ENCODE measurements at places on chromosomes 7 and 10.

GRCh38 chr10:73881221-73881919, 7.0 kb upstream of the CAMK2G start:
- DNase-seq, result no peak

DNA sequence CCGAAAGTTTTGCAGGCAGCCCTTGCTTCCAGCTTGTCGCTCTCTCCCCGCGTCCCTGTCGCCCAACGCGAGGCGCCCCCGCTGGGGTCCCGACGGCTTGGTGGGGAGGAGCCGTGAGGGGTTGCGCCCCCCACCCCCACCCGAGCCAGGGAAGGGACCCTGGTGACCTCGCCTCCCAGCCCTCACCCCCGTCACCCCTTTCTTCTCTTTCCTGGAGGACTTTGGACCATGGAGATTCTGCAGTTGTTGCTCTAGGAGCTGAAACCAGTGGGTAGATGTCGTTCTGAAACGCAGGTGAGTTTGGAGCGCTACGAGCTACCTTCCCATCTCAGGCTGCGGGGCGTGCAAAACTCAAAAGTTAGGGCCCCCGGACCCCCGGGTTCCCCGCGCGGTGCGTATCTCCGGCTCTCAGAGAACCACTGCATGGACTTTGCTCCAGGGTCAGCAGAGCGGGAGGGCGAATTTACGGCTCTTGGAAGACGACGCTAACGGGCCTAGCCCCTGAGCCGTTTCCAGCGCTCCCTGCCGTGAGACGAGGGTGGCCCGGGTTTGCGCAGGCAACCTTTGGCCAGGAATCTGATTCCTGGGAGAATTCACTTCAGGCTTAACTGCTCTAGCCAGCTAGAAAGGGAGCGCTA, 684 bp upstream of the ATXN7L1 start:
- no peak for DNase-seq

GRCh38 chr10:21021231-21021630, 124.1 kb upstream of the NEBL start:
- no peak for DNase-seq

DNA sequence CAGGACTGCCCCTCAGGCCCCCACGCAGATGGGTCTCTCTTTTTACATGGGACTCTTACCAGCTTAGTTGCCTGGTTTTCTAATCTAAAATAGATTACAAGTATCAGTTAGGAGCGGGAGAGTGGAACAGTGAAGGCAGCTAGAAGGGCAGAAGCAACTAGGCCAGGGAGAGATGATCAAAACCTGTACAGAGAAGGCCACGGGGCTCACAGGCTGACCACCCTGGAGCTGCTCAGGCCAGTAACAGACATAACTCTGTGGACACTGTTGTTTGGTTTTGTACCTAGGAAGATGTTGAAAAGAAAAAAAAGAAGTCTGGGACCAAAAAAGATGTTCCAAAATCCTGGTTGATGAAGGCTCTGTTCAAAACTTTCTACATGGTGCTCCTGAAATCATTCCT, 16.5 kb downstream of the ABCC2 start:
- no peak for DNase-seq

DNA sequence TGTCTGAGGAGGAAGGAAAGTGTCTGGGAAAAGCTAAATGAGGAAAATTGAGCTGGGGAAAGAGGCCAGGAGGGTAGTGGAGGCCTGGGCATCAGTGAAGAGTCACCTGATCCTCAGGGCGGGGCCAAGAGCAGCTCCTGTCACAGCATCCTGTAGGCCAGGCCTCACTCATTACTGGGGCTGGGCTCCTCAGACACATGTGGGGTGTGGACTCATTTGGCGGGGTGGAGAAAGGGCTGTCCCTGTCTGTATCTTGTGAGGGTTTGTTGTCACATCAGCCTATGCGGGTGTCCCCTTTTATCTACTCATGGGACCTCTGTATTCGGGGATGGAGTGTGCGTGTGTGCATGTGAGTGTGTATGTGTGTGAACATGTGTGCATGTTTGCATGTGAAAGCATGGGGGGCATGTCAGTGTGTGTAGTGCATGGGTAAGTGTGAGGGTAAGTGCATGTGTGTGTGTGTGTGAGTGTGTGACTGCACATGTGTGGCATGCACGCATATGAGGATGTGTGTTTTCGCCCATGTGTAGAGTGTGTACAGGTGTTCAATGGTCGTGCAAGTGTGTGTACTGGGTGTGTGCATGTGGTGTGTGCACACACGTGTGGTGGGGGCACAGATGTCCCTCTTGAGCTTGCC, 67.8 kb downstream of the RAMP3 start:
- DNase-seq, result no peak

GRCh38 chr7:128931190-128931798, 6.4 kb upstream of the IRF5 start:
- DNase-seq, result no peak
